ENCODE measurements at places on chromosomes 7 and 10. TPM values are rescaled to one million over a fixed set of nuclear protein-coding genes. Genes with fewer than 3 reads are reported as not detected.

- DNase-seq = no peak
Observed at GRCh38 chr10:80896959-80897358, 359.3 kb downstream of the SH2D4B start.

- DNase-seq = no peak
Observed at GRCh38 chr7:20864221-20864620, 77.5 kb upstream of the SP8 start.

Gene ZNF727
- total RNA-seq = 0.92 TPM

DNA sequence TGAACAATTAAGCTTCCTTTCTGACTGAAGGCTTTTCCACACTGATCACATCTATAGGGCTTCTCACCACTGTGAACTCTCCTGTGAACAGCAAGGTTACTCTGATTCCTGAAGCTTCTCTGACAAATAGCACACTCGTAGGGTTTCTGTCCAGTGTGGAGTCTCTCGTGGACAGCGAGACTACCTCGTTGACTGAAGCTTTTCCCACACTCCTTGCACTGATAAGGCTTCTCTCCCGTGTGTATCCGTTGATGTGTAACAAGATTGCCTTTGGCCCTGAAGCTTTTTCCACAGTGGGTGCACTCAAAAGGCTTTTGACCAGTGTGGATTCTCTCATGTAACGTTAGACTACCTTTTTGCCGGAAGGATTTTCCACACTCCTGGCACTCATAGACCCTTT lies 4.4 kb downstream of the ZNF32 start:
- no peak for DNase-seq

GRCh38 chr10:121848082-121848481 lies 79.7 kb downstream of the ATE1 start:
- no peak for DNase-seq

DNA sequence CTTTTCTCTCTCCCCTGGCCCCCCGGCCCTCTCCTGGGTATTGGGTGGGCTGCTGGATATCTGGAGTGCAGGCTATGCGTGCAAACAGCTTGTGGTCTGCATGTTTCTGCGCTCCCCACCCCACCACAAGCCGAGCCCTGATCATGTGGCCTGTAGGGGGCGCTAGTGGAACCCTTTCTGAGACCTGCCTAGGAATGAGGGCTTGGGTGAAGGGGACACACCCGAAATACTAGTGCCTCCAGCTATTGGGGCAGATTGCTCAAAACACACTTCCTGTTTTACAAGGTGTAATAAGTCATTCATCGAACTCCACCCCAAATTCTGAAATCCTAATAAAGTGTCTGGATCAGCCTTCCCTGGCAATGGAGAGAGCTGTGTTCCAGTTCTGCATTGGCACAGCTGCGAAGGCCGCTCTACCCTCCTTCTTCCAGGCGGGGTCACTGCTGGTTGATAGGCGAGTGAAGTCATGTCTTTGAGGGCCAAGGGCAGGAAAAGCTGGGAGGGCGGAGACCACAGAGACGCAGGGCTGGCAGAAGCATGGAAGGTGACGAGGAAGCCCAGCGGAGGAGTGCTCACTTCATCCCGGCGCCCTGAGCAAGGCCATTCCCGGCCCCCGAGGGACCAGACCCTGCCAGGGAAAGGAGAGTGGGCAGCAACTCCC lies 19.8 kb upstream of the PRRT4 start:
- peak; percentile 39 for DNase-seq

DNA sequence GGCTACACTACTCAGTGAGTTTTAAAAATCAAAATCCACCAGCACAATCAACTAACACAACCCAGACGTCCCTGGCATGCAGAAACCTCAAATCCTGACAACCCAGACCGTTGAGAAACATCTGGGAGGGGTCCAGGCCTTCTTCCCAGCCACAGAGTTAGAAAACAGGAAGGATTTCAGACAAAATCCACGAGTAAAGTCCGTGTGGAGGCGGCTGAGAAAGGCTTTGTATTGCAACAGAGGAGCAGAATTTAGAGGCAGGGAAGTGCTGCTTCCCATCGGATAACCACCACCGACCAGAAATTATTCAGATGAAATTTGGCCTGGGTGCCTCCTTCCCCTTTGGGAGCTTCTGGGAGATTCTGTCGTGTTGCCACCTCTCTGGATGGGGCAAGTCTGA lies 61.5 kb downstream of the TNS3 start:
- DNase-seq = peak; percentile 46

GRCh38 chr10:29617880-29618340 lies 16.9 kb downstream of the SVIL start:
- DNase-seq = no peak

DNA sequence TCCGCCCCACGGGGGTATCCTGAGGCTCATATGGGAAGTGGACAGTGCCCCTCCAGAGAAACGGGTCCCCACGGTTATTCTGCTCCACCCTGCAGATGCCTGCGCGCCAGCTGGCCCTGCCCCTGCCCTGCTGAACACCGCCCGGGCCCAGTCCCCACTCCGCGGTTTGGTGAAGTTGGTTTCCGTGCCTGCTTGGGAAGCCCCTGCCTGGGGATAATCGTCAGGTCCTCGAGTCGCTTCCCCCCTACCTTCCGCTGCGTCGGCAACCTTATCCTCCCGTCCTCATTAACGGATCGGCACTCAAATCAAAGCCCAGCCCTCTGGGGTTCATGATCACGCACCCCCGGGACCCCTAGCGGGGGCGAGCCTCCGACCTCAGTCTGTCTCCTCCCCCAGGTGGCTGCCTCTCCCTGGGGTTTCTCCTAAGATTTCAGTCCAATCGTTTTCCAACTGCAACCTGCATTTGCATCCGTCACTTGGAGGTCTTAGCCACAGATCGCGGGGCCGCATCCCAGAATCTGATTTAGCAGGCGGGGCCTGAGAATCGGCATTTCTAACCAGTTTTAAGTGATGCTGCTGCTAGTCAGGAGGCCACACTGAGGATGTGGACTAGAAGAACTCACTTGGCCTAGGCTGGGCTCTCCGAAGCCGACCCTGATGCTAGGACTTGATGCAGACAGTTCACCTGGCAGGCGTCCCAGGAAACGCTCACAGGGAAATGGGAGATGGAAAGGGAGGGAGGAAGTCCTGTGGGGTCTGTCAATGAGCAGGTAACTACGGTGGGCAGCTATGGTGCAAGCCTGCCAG lies 27.6 kb downstream of the WDR86 start:
- no peak for DNase-seq

GRCh38 chr7:106029451-106029850 lies 66.4 kb downstream of the CDHR3 start:
- DNase-seq = no peak

Gene ACTL6B
- total RNA-seq = not detected

DNA sequence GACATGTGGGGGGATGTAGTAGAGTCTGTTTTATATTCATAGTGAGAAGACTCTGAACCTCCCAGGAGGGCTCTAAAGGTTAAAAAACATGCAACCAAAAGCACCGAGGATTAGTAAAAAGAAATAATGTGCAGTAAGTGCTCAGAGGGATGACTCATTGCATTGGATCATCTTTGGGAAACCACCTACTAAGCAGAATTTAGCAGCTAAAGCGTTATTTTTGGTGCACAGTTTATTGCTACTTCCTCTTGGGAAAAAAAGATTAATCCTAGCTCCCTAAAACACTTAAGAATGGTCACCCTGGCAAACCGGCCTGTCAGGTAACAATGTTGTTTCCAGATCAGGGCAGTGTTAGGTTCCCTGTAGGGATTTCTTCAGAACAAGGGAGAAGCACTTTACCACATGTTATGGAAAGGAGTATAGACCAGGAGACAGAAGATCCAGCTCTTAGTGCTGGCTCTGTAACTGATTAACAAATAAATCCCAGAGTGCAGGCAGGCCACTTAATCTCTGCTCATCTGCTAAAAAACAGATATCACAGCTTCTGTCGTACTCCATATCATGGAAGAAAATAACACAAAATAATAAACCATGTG lies 44.8 kb upstream of the FAM133B start:
- no peak for DNase-seq

GRCh38 chr10:95391164-95391563 lies 100.4 kb upstream of the PDLIM1 start:
- no peak for DNase-seq
